MV-4-11 (cell line): ENCODE measurements at places on chromosomes 1 and 21.

GRCh38 chr1:8497210-8497819 lies 179.4 kb downstream of the SLC45A1 start:
- DNase-seq = peak; percentile 69

- no peak for DNase-seq
Observed at GRCh38 chr1:204142032-204142974, 9.5 kb downstream of the ETNK2 start.

DNA sequence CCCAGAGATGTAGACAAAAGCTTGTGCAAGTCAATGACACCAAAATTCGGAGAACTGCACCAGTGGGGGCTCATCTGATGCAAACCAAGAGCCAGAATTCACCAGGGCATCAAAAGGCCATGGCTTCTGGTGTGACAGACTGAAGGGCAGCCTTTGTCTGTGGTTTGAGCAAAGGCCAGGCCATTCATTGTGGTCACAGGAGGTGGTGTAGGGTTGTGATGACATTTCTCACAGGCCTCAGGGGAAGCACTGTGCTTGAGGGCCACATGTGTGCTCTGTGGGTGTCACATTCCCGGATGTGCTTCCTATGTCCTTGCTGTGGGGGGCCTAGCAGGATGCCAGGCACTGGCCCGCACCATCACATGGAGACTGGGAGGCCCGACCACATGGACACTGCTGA lies 22.5 kb upstream of the KCNE1 start:
- DNase-seq = peak; percentile 97

GRCh38 chr1:169395955-169396354 lies 28.0 kb downstream of the BLZF1 start:
- no peak for DNase-seq

DNA sequence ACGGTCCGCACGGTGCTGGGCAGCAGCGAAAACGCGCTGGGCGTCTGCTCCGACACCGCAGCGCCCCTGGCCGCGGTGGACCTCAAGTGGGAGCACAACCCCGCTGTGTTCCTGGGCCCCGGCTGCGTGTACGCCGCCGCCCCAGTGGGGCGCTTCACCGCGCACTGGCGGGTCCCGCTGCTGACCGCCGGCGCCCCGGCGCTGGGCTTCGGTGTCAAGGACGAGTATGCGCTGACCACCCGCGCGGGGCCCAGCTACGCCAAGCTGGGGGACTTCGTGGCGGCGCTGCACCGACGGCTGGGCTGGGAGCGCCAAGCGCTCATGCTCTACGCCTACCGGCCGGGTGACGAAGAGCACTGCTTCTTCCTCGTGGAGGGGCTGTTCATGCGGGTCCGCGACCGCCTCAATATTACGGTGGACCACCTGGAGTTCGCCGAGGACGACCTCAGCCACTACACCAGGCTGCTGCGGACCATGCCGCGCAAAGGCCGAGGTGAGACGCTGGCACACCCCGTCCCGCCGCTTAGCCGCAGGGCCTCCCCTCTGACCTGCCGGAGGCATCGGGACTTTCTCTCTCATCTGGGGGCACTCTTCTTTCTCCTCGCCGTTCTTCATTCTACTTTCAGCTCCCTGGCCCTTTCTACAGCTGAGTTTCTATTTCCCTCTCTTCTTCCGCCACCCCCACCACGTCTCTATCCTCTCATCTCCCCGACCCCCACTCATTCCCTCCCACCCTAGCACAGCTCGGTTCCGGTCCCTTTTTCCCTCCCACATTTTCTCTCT lies 1.0 kb downstream of the NPR1 start:
- no peak for DNase-seq

- DNase-seq = peak; percentile 41
Observed at GRCh38 chr1:66271216-66271903, 262.6 kb upstream of the SGIP1 start.

GRCh38 chr1:246681900-246682895 lies 42.0 kb upstream of the SCCPDH start:
- DNase-seq = no peak

DNA sequence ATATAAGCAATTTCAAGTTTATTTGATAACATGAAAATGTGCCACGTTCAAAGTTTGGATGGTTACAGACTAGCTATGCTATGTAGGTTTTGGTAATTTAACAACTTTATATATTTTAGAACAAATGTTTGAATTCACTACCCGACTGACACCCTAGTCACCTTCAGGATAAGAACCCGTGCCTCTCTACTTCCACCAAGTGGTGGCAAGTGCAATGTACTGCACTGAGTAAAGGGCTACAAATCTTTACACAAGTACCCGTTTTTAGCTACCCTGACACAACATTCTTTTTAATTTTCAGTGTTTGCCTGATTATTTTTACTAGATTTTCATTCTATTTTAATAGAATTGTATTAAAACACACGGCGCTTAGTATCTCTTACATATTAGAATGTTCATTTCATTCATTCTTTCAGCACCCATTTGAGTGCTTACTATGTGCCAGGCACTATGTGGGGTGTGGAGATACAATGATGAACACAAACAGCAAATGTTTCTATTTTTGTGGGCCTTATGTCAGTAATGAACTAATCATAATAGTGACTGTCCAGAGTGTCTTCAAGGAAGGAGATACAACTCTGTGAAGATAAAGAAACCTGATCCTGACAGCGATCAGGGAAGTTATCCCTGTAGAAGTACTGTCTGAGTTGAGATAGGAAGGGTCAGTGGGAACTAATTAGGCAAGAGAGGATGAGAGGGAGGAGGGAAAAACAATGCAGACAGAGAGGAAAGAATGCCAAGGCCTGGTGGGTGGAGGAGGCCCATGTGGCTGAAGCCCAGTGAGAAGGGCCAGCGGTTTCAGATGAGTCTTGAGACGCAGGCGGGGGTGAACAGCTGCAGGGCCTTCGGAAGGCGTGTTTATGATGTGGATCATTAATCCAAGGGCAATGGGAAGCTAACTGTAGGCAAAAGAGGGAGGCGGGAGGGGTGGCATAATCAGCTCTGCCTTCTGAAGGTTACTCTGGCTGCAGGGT lies 3.8 kb downstream of the LCA5L start:
- DNase-seq = peak; percentile 45

- peak; percentile 57 for DNase-seq
Observed at GRCh38 chr1:8047112-8047511, 21.0 kb upstream of the ERRFI1 start.

- no peak for DNase-seq
Observed at GRCh38 chr1:184708084-184708676, 46.5 kb downstream of the EDEM3 start.

GRCh38 chr1:2049225-2049717 lies 940 bp upstream of the PRKCZ start:
- no peak for DNase-seq

GRCh38 chr21:21464684-21465083 lies 466.5 kb downstream of the NCAM2 start:
- no peak for DNase-seq

DNA sequence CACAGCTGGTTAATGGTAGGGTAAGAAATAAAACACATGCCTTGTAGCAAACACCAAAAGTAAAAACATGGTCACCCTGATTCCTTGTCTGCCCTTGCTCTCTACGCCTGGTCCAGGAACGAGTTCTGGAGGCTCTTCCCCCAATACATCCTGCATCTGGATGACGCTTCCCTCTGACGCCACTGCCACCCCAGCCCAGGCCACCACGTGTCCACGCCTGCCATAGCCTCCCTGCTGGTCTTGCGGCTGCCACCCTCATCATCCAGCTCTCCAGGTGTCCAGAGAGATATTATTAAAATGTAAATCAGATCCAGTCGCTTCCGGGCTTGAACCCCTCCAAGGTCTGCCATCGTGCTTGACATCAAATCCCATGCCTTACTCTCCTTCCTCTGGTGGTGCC lies 39.3 kb downstream of the IGSF21 start:
- no peak for DNase-seq

DNA sequence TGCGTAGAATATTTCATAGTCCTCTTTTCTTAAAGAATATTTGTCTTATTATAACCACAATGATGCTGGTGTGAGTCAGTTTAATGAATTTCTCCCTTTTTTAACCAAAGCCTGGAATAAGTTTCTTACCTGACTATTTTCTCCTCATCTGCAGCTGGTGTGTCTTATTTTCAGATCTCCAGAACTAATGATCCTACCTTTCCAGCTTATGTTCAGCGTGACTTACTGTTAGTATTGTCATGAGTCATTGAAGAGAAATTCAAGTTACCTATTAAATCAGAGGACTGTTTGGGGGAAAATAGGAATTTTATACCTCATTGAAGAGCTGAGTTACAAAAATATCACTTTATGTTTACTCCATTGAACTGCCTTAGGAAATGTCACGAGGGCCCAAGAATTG lies 482.1 kb downstream of the RWDD3 start:
- DNase-seq = no peak

GRCh38 chr1:51190961-51191360 lies 45.1 kb upstream of the RNF11 start:
- DNase-seq = peak; percentile 68

DNA sequence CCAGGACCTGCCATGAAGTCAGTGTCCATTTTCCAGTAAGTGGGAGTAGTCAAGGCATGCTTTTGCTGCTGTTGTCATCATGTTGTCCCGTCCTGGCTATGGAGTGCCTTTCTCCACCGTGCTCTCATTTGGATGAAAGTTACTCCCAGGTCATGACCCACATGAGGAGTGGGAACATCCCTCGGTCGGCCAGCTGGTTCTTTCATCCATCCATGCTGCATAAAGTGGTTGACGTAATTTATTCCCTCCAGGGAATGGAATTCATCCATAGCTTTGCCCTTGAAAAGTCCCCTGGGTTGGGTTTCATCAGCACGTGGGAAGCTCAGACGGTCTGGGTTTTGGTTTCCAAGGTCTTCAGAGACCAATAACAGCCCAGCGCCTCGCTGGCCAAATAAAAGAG lies 11.6 kb downstream of the PLA2G2A start:
- DNase-seq = no peak

DNA sequence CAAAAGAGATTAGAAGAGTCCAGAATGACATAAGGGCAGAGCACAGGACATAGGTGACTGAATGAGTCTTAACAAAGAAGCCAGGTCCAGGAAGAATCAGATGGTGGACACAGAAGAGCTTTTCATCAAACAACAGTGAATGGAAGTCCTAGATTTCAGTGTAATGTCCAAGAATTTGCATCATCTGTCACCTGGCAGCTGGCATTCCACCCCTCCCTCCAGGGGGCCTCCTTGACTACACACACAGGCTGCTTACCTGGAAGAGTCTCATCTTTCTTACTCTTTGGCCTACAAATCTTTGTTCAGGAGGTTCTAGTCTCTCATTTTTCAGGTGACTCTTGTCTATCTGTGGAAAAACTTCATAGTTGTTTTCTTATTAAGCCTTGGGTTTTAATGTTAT lies 36.2 kb downstream of the GORAB start:
- DNase-seq = no peak

DNA sequence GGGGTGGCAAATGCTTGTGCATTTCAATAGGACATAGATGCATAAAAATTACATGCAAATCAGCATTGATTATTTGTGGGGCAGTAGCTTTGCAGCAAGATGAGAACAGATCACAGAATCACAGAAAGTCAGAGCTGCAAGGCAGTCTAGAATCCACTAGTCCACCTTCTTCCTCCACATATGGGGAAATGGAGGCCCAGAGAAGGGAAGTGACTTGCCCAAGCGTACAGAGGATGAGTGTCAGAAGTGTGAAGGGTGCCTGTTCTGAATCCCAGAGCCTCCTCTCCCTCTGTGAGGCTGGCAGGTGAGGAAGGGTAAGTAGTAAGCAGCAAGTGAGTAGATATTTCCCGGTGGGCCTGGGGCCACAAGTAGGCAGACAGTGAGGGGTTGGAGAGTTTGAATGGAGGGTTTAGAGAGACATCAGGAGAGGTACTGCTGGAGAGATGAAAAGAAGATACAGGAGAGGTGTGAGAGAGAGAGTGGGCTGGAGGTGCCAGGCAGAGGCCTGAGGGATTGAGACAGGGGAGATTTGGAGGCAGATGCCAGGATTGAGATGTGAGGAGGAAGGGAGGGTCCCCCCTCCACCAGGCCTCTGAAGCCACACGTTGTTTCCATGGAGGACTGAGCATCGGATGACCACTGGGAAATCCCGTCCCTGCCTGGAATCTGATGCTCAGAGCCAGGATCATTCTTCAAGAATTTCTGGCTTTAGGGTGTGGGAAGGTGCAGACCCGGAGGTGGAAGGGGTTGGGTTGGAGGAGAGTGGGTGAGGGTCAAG lies 4.8 kb upstream of the MYOG start:
- no peak for DNase-seq

GRCh38 chr1:2904191-2904590 lies 102.7 kb upstream of the TTC34 start:
- no peak for DNase-seq

GRCh38 chr1:227792216-227793078 lies 23.0 kb upstream of the PRSS38 start:
- DNase-seq = no peak

- DNase-seq = no peak
Observed at GRCh38 chr1:240888787-240889048, 276.8 kb upstream of the GREM2 start.

DNA sequence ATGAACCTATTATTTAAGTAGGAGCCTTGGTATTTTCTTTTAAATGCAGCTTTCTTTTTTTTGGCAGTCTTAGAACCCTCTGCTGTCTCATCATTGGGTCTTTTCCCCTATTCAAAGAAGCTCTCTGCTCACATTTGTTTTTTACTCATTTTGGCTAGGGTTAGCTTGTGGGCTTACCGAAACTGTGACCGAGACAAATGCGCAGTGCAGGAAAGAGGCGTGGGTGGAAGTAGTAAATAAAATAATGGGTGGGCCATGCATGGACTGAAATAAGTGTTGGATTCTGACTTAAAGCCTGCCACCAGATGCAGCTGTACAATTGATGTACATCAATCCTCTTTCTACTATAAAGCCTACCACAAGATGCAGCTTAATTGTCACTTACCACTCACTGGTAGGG lies 14.7 kb downstream of the XPR1 start:
- no peak for DNase-seq

GRCh38 chr1:10814976-10815857 lies 18.8 kb upstream of the CASZ1 start:
- DNase-seq = no peak

- DNase-seq = no peak
Observed at GRCh38 chr1:229657993-229658755, 32.1 kb downstream of the URB2 start.

DNA sequence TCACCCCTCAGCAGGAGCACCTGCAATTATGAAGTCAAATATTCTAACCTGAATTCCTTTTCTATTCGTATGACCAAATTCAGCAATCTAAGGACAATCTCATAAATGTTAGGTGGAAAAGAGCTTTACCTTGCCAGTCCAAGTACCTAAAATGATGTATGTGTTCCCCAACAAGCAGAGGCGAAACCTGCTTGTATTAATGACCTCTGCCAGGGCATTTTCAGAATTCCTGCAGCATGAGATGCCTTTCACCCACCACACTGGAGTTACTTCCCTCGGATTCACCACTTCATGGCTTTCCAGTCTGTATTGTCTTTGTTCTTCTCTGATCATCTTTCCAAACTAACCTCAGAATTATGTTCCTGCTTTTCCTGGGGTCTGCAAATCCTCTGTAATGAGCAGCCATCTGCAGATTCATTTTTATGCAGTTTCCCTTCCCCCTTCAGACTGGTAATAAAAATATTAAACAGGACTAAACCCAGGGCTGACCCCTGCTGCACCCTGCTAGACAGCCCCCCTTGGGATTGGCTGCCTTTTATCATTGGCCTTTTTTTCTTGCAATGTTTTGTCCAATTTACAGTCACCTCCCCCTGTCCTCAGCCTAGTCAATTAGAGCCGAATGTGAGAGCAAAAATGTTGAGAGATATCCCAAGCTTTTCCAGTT lies 26.6 kb upstream of the CASQ2 start:
- no peak for DNase-seq
